RCC 7860 (cell line): ENCODE measurements at places on chromosomes 7 and 10.
A peak's percentile ranks its signal among the peaks of the same experiment; 100 is the strongest.

DNA sequence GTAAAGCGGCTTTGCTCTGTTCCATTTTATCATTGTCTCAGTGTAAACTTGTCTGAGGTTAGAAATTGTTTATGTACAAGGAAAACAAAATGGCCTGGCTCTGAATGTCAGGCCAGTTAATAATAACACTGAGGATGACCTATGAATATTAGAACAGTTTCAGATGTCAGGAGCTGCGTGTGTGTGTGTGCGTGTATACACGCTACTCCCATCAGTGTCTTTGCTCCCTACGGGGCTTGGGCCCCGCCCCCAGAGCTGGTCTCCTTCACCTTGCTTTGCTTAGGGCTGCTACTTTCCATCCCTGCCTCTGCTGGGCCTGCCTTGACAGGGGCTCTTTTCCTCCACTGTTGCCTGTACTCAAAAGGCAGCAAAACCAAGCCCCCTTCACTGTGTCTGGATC lies 142.3 kb upstream of the BET1 start:
- DNase-seq, result no peak

GRCh38 chr7:70647801-70648498 lies 484.0 kb upstream of the GALNT17 start:
- DNase-seq, result peak; percentile 77

GRCh38 chr10:130127364-130128061 lies 8.7 kb upstream of the GLRX3 start:
- peak; percentile 48 for DNase-seq

DNA sequence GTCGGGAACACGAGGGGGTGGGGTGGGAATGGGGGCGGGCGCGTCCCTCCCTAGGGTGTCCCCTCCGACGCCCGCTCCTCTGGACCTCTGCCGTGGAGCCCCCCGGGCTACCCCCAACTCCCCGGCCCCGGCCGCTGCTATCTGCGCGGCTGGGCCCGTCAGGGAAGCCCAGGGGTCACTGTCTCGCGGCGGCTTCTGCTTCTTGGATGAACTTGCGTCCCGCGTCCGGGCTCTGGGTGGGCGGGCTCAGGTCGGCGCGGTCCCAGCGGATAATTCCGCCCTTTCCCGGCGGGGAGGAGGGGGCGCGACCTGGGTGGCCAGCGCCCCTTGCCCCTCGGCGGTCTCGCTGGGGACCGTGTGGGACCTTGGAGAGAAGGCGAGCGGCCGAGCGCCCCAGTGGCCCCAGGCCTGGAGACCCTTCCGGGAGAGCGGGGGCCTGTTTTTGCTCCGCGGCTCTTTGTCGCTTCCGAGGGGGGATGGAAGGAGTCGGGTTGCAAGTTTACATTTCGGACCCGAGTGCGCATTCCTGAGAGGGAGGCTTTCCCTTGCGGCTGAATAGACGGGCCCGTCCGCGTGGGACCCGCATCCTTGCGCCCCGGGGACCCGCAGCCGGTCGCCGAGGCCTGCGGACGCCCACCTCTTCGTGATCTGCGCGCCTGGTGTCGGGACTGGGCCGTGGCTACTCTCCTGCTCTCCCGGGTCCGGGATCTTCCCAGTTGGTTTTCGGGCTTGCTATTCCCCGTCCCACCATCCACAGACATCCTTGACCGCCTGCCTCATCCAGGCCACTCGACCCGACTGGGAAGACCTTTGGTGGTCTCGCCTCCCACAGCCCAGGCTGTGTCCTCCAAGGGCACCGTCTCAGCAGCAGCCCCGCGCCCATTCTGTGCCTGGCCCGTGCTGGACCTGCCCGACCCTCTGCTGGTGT lies 812 bp downstream of the DOCK1 start:
- DNase-seq, result no peak

- DNase-seq, result no peak
Observed at GRCh38 chr7:1559626-1560590, 3.9 kb upstream of the TMEM184A start.

GRCh38 chr7:87318741-87319140 lies 26.7 kb upstream of the CROT start:
- DNase-seq, result no peak

- DNase-seq, result no peak
Observed at GRCh38 chr10:110508159-110508788, 10.6 kb downstream of the DUSP5 start.

- peak; percentile 82 for DNase-seq
Observed at GRCh38 chr7:65269150-65269856, 104.4 kb upstream of the ZNF92 start.

DNA sequence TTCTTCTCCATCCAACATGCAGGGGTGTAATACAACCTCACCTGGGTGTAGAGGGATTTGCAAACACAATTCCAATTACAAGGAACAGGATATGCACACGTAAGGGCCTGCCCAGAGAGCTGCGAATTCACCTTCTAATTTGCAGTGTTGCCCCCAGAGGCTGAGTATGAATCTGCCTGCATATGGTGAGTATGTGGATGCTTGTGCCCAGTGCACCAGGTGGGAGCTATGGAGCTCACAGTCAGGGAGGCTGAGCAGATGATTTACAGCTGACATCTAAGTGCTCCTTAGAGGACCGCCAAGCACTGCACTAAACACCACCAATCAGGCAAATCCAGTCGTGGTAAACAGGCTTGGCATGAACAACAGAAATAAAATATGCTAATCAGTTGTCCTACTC lies 132.0 kb downstream of the RELN start:
- no peak for DNase-seq

- DNase-seq, result no peak
Observed at GRCh38 chr7:121901026-121901425, 28.1 kb downstream of the PTPRZ1 start.

DNA sequence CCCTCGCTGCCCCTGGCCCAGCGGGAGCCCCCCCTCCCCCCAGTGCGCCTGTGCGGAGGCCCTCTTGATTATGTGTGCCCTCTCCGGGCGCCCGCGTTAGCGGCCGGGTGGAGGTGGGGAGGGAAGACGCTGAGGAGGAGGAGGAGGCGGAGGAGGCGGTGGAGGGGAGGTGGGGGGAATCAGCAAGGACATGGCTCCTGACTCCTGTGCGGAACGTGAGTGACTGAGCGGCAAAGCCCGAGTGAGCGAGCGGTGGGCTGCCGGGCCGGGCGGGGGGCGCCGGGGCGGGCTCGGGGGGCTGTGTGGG lies 201 bp downstream of the MLLT10 start:
- no peak for DNase-seq

GRCh38 chr7:154505362-154505761 lies 453.2 kb downstream of the DPP6 start:
- no peak for DNase-seq

DNA sequence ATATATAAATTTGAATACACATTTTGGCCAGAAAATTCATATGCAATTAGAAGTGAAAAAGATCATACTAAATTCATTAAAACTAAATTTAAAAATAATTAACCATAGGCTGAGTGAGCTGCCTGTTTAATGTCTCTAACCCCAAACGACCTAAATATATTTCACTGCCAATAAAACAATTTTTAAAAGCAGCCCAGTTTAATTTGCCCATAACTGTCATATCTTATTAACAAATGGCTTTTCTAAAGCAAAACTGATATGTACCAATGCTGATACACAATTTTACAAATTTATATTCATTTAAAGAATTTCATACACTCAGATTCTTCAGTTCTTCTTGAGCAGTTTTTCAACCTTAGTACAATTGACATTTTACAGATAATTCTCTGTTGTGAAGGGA lies 99.9 kb downstream of the CACNA2D1 start:
- DNase-seq, result no peak

DNA sequence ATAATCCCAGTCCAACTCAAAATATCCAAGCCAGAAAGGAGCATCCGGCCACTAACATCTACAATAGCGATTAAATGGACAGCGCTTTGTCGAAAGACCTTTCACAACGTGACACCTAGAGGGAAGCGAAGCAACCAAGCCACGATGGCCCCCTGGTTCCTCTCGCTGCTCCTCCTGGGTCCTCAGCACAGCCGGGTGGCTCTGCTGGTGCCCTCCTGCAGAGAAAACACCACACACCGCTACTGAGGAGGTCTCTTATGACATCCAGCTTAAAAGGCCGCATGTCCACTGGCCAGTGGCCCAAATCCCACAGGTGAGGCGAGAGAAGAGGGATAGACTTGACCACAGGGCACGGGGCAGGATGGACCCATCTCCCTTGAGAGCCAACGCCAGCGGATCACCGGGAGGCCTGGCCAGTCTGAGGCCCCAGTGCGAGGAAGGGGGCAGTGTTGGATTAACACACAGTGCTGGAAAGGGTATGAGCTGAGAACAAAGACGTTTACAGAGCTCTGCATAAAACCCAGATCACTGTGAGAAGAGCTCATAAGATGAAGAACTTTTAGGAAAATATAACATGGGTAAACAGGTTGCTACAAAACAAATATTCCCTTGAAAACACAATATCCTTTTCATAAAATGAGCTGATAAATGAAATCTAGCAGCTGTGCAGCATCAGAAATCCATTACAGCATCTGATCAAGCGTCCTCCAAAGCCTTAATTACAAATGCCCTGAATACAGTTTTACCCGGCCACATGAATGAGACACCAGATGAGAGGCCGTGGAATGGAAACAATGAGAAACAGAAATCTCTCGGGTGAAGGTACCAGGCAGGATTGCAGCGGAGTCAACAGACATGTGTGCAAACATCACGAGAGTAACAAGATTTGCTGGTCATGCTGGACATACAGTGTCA lies 236.7 kb downstream of the DIP2C start:
- DNase-seq, result no peak

- DNase-seq, result no peak
Observed at GRCh38 chr10:37713642-37714041, 143.8 kb downstream of the ZNF248 start.

- DNase-seq, result no peak
Observed at GRCh38 chr7:55550010-55550663, 22.2 kb downstream of the VOPP1 start.

DNA sequence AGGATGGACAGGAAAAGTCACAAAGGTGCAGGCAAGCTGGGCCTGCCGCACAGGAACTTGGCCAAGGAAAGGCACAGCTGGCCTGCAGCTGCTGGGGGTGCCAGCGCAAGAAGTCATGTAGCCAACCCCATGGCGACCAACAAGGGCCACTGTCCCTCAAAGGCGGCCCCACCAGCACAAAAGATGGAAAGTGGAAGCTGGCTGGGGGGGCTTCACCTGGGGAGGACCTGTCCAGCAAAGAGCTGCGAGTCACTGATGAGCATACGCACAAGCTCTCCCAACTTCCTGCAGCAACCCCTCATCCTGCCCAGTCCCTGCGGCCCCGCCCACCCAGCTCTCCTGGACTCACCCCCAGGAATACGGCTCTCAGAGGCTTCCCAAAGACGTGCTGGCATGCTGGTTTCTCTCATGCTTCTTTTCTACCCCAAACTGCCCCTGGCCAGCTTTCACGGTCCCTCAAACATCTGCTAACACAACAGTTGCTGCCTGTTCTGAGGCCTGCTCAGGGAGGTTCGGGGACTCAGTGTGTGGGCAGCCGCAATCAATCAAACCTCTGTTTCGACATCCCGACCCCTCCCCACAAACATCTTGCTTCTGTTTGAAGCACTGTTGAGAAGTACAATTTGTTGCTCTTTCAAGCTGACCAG lies 67.6 kb downstream of the FAM53B start:
- no peak for DNase-seq

GRCh38 chr7:132309102-132309805 lies 267.0 kb downstream of the PLXNA4 start:
- no peak for DNase-seq

DNA sequence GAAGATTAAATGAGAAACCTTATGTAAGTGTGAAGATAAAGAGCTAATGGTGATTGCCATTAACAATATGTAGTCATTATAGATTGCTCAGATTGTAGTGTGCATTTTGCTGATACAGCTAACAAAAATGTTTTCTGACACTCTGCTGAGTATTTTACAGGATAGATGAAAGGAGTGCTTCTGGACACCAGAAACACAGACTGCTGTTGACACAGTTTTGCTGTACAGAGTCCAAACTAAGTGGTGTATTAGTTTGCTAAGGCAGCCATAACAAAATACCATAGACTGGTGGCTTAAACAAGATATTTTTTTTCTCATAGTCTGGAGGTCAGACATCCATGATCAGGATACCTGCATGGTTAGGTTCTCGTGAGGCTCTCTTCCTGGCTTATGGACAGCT lies 2.2 kb downstream of the SMC3 start:
- DNase-seq, result no peak

DNA sequence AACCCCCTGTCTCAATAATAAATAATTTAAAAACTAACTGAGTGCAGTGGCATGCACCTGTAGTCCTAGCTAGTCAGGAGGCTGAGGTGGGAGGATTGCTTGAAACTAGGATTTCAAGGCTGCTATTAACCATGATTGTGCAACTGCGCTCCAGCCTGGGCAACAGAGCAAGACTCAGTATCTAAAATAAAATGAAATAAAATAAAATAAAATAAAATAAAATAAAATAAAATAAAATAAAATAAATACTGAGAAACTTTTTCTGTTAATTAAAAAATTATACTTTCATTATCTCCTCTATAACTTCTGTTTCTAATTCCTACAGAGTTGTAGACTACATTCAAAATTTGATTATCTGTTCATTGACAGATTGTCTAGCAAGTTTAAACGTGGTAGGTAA lies 999.4 kb downstream of the ANKRD7 start:
- DNase-seq, result no peak
